ENCODE measurements at places on chromosomes 16 and 17.

GRCh38 chr17:48056246-48056745 is 8.1 kb downstream of the NFE2L1 start:
- DNase-seq: no peak

- no peak for DNase-seq
These were observed 9.5 kb upstream of the PAM16 start for GRCh38 chr16:4360538-4361021.

GRCh38 chr16:23941025-23941424 is 105.2 kb downstream of the PRKCB start:
- no peak for DNase-seq

DNA sequence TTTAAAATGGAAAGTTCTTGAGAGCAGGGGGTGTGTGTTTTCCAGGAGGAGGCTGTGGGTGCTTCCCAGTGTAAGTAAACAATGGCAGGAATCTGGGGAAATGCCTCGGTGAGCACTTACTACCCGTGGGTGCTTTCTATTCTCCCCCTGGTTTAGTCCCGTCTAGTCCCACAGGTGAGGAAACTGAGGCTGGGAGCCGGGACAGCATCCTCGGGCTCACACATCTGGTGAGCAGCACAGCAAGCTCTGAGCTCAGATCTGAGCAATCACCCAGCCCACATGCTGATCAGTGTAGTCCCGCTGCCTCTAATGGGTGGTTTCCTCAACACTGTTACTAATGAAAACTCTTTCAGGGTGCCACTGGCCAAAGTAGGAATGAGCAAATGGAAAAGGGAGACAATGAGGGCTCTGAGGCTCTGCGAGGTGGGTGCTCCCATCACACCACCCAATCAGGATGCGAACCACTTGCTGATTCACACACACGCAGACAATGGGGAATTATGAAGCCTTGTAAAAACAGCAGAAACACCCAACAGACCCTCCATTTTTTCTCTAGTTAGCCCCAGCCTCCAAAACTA is 202.6 kb downstream of the PARN start:
- DNase-seq: no peak

DNA sequence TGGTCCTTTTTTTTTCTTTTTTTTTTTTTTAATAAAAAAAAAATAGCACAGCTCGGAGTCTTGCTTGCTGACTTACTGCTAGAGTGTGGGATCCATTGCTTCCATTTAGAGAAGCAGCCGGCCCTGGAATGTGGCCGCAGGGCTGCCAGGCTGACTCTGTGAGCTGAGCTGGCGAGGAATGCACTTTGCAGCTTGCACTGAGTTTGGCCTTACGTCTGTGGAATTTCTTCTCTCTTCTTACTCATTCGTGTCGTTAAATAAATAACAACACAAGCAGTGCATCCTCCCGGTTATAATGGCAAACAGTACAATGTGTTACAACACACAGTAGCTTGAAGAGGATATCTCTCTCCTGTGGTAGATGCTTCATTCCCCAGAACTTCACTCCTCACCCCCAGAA is 69.2 kb downstream of the PRKCB start:
- DNase-seq: no peak

- DNase-seq: no peak
These were observed 122.2 kb downstream of the CCDC182 start for GRCh38 chr17:57622683-57623433.

DNA sequence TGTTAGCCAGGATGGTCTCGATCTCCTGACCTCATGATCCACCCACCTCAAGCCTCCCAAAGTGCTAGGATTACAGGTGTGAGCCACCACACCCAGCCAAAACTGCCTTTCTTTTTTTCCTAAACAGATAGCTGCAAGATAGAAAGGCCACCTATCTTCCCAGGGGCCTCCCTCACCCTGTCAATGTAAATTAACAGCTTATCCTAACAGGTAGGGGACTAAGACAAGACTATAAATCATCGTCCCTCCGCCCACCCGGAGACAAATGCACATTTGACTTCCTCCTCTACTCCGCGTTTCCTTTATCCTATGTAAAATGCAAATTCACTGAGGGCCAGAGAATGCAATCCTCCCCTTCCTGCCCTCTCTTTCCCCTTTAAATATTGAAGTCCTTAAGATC is 71.4 kb downstream of the MARF1 start:
- no peak for DNase-seq

Measured in tibial nerve (tissue), 4 donors.